ENCODE measurements at places on chromosomes 5 and 9.

DNA sequence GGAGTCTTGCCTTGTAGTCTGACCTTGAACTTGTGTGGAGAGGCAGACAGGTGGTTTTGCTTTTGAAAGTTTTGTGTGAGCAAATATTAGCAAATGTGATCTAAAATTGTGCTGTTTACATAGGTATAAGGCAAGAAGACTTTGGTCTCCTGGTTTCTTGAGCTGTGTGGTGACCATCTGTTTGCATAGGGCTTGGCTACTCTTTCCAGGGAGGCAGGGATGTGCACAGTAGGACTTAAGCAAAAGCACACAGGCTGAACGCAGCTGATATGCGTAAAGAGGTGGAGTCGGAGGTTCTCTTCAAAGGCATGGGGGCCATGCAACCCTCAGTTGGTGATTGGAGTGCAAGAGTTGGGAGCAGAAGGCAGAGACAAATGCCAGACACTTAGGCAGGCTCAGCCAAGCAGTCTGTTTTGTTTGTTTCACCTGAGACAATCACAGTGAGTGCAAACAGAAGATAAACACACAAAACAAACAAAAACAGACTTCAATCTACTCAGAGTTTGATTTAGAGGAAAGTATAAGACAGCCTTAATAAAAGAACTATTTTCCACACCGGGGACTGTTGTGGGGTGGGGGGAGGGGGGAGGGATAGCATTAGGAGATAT lies 744.2 kb downstream of the MTRR start:
- no peak for DNase-seq

GRCh38 chr9:71306134-71306533 lies 184.7 kb upstream of the TRPM3 start:
- no peak for DNase-seq

DNA sequence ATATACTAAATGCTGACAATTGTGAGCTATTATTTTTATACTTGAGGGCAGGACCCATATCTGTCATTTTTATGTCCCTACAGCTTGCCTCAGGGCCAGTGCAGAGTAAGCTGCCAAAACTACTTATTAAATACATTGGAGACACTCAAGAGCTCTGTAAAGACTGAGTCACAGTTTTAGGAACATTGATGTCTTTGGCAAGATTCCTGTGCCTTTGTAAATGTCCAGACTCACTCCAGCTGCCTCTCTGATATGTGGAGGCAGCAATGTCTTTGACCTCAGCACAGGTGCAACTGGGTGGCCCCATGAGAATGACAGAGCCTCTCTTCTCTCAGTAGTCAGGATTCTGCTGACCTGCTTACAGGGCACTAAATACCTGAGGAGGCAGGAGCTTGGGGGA lies 363.2 kb downstream of the OSTF1 start:
- DNase-seq, result no peak

- no peak for DNase-seq
These were observed 77.7 kb upstream of the SNX2 start for GRCh38 chr5:122697191-122697590.

DNA sequence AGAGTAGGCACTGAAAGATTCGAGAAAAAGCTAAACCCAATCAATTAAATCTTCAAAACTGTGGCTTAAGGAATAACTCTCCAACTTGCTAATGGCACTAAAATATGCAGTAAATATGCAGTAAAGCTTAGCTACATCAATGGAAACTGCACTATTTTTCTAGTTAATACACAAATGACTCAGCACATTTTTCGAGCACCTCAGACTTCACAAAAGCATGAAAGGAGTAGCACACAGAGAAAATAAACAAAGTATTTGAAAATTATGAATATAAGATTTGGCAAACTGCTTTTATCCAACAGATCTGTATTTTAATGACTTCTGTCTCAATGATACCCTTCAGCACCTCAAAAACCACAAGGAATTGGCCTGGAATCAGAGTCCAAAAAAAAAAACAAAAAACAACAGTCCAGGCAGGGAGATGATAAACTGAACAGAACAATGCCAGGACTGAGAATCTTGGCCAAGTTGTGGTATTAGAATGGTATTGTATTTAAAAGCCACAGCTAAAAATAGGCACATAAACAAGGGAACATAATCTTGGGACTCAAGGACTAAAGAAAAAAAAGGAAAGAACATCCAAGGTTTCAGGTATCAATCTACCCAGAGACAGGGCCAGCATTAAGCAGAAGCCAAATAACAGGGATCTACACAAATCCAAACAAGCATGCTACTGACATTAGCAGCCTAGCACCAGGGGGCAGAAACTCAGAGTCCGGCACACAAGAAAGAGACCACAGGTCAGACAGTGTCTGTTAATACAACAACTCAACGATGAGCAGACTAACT lies 21.4 kb downstream of the TMEM245 start:
- DNase-seq, result no peak

DNA sequence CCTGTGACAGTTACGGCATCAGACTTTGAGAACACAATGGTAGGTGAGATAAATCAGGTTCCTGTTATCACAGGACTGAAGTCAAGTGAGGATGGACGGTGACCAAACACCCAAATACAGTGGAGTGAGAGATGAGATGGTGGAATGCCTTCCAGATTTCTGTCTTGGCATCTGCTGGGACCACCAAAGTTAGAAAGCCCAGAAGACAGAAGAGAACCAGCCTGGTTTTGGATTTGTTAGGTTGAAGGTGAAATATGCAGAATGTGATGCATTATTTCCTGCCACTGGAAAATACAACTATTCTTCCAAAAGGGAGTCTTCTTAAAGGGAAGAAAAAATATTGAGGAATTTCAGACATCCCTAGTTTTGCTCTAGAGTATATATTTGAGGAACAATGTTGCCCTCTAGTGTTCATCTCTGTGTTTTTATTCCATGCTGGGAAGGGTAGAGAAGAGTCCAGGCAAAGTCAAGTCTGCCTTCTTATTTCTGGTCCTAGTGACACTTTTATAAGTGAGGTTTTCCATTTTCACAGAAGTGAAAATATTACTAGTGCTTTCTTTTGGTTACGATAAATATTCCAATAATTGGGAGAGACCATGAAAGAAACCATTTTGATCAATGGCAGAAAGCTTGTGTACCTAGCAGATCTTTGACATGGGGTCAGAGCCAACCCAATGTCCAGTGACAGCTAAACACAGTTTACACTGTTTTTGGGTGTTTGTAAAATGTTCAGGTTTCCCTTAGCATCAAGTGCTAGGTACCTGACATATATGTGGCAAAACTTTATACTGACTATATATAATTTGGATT lies 142.3 kb upstream of the ANKH start:
- DNase-seq, result peak; percentile 44

DNA sequence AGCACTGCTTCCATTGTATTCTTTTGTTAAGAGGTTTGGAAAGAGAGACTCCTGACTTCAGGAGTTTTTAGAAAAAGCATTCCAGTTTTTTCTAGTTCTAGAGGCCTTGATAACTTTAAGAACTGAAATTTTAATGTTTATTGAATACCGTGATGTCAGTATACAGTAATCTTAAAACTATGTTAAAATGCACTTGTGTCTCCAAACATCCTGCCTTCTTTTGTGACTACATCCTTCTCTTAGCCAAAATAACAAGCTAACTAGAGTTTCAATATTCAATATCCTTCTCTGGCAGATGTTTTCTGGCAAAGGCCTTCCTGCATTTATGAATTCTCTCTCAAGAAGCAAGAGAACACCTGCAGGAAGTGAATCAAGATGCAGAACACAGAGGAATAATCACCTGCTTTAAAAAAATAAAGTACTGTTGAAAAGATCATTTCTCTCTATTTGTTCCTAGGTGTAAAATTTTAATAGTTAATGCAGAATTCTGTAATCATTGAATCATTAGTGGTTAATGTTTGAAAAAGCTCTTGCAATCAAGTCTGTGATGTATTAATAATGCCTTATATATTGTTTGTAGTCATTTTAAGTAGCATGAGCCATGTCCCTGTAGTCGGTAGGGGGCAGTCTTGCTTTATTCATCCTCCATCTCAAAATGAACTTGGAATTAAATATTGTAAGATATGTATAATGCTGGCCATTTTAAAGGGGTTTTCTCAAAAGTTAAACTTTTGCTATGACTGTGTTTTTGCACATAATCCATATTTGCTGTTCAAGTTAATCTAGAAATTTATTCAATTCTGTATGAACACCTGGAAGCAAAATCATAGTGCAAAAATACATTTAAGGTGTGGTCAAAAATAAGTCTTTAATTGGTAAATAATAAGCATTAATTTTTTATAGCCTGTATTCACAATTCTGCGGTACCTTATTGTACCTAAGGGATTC lies 43.1 kb downstream of the NDFIP1 start:
- DNase-seq, result no peak

- DNase-seq, result no peak
These were observed 173.1 kb downstream of the KDM4C start for GRCh38 chr9:6930827-6931226.

DNA sequence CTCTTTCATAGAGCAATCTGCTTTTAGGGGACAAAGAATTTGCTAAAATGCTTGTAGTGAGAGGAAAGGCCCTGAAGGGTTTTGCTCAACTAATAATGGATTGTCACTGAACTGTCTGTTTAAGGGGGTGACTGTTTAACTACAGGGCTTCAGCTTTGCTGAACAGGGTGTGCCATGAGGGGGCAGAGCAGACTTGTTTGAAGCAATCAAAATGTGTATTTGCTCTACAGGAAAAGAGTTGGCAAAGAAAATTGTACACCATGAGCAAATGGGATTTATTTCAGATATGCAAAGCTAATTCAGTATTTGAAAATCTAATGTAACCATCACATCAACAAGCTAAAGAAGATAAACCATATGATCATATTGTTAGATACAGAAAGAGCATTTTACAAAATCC lies 154.3 kb downstream of the GABRG2 start:
- no peak for DNase-seq

GRCh38 chr5:174229514-174230370 lies 184.2 kb downstream of the NSG2 start:
- DNase-seq, result no peak

- DNase-seq, result no peak
These were observed 3.1 kb upstream of the ZCCHC10 start for GRCh38 chr5:133029416-133029815.

DNA sequence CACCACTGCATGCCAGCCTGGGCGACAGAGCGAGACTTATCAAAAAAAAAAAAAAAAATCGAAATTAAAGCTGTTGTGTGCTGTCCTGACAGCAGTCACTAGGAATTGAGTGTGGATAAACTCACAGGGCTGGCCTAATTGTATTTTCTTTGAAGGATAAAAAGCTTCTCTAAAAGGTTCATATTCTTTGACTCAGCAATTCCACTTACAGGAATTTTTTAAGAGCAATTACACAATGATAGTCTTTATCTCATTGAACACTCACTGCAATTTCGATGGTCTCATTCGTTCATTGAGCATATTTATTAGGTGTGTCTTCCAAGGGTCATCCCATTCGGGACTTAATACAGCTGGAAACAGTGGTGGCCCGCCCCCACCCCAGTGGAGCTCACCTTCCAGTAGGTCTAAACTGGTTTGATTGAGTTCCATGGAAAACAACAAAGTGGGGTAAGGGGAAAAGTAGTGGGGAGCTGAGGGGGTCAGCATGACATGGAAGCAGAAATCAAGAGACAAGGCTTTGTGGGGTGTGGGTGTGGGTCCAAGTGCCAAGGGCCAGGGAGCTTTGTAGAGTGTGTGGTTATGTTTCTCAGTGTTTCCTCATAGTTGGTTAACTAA lies 6.7 kb downstream of the CDK9 start:
- DNase-seq, result no peak

DNA sequence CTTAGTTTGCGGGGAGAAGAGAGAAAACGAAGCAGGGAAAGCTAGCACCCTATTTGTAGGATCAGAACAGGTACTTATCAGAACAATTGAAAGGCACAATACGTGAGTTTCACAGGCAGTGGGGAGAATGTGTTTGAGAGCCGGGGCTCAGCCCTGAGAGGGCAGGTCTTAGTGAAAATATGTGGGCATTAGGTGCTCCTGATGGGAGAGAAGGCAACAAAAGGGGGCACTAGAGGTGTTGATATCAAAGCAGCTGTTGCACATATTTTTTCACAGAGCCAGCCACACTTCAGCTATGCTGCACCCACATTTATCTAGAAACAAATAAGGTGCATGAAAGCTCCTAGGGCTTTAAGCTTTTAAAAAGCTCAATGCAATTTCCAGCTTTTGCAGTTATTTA lies 99.7 kb upstream of the MAN2A1 start:
- DNase-seq, result peak; percentile 49

- no peak for DNase-seq
These were observed 888.8 kb downstream of the CDH18 start for GRCh38 chr5:19099195-19099594.

DNA sequence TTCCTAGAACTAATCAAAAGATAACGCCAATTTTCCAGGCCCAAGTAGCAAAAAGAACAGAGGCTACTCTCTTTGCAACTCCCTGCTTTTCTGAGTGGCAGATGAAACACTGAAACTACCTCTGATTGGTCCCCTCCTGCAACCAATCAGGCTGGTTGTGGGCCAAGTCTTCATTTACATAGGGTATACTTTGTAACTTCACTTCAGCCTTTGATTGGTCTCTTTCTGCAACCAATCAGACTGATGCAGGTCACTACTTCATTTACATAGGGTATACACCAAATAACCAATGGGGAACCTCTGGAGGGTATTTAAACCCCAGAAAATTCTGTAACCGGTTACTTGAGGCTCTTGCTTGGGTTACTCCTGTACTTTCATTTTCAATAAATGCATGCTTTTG lies 289.6 kb downstream of the MED10 start:
- DNase-seq, result no peak

GRCh38 chr9:131474711-131475110 lies 28.0 kb upstream of the POMT1 start:
- DNase-seq, result no peak

DNA sequence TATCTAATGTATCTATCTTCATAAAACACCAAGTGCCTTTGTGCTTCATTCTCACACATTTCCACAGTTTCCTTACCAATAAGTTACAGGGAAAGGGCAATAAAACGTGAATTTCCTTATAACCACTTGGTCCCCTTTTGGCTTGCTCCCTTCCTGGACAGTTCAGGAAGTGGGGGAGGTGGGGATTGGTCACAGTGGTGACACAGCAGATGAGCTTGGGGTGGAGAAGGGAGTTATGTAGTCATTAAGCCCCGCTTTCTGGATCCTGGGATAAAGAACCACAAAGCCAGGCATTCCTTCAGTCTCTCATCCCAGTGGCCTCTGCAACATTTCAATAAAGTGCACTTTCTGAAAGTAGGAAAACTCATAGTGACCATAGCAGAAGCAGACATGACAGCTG lies 47.1 kb upstream of the FYB1 start:
- no peak for DNase-seq

GRCh38 chr5:146751781-146752401 lies 126.7 kb downstream of the PPP2R2B start:
- no peak for DNase-seq

- DNase-seq, result peak; percentile 32
These were observed 23.1 kb upstream of the CNOT6 start for GRCh38 chr5:180470966-180471582.

- no peak for DNase-seq
These were observed 38.5 kb downstream of the APBA1 start for GRCh38 chr9:69633716-69634115.

- DNase-seq, result peak; percentile 66
These were observed 1.3 kb downstream of the RAI14 start for GRCh38 chr5:34657274-34657921.

GRCh38 chr9:137680444-137681358 lies 61.9 kb downstream of the EHMT1 start:
- DNase-seq, result no peak

GRCh38 chr9:94692601-94693000 lies 33.9 kb upstream of the AOPEP start:
- DNase-seq, result no peak

- no peak for DNase-seq
These were observed 390.3 kb downstream of the GADD45G start for GRCh38 chr9:89994988-89995613.

- peak; percentile 22 for DNase-seq
These were observed 481 bp downstream of the MRPL36 start for GRCh38 chr5:1799110-1799601.

All from NCI-H524 (cell line).